ENCODE measurements at places on chromosomes 3 and 15.

GRCh38 chr15:97446138-97446537 is 514.4 kb upstream of the ARRDC4 start:
- DNase-seq = no peak

DNA sequence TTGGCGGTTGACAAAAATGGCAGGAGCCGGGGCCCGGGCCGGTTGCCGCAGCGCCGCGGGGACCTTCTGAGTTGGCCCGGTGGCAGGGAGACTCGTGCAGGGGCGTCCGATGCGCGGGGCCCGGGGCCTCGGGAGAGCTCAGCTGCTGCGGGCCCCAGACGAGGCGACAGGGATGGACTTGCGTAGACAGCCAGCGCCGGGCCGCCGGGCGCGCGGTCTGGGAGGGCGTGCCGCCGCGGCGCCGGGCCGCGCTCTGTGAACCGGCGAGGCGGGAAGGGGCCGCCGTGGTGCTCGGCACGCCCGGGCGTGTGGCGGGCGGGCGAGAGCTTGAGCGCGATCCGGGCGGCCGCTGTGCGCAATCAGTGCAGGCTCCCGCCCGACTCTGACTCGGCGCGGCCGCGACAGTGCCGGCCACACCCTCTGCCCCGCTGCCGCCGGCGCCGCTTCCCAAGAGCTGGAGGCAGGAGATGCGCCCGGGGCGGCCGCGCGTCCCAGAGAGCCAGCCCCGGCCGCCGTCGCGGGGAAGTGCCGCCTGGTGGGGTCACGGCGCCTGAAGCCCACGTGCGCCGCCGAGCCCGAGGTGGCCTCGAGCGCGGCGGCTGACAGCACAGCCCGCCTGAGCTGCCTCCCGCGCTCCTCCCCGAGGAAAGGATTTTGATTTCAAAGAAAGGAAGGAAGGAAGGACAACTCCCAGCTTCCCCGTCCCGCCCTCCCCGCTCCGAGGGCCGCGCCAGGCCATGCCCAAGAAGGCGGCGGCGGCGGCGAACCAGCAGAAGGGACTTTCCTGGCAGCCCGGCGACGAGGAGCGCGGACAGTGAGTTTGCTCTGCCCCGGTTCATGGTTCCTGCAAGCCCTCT is 657 bp downstream of the TLNRD1 start:
- DNase-seq = peak; percentile 35

GRCh38 chr15:54083991-54084390 is 105.8 kb downstream of the UNC13C start:
- no peak for DNase-seq

- DNase-seq = no peak
Measured at GRCh38 chr15:63288342-63288741, 10.9 kb downstream of the APH1B start.

- no peak for DNase-seq
Measured at GRCh38 chr3:116301422-116301821, 143.9 kb downstream of the LSAMP start.

DNA sequence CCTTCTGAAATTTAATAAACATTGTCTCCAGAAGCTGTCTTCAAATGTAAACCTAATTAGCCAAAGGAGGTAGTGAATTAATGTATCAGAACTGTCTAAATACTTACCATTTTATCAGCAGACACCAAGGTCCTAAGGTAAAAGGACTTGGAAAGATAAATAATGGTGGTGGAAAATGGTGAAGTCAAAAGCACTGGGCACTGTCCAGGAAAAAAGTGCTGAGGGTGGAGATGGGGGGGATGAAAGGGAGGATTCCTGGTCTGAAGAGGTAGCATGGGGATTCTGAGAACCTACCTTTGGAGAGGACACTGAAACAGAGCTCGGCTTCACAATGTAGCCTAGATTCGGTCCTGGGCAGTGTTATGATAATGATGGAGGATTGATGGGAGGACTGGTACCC is 149.0 kb upstream of the DPH6 start:
- no peak for DNase-seq

DNA sequence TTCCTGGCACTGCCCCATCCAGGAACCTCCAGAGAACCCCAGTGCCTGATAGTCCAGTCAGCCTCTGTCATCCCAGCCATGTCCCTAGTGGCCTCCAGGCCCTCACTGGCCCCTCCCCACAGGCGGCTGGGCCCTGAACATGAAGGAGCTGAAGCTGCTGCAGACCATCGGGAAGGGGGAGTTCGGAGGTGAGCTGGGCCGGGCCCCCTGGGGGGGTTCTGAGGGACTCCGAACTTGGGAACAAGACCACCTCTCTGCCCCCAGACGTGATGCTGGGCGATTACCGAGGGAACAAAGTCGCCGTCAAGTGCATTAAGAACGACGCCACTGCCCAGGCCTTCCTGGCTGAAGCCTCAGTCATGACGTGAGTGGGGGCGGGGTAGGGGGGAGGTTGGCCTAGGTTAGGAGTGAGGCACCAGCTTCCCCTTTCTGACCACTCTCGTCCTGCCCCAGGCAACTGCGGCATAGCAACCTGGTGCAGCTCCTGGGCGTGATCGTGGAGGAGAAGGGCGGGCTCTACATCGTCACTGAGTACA is 12.0 kb upstream of the LMAN1L start:
- no peak for DNase-seq

DNA sequence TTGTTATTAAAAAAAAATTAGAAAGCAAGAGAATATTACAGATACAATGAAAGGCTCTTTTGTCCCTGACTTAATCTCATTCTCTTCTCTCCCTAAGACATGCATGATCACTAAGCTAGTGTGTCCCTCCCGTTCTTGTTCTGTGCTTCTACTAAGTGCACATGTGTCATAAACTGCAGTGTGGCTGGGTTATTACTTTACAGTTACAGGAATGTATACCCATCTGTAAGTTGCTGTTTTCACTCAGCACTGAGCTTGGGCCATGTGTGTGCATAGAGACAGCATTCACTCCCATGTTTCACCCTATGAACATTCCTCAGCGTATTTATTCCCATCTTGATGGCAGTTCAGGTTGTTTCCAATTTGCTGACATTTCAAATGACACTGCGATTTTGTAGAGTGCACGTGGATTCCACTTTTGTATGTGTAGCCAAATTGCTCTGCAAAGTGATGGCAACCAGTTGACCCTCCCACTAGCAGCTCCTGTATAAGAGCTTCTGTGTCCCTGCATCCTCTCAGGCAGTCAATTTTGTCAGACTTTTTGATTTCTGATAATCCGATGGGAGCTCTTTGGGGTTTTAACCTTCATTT is 145.8 kb upstream of the UBE2E1 start:
- no peak for DNase-seq

DNA sequence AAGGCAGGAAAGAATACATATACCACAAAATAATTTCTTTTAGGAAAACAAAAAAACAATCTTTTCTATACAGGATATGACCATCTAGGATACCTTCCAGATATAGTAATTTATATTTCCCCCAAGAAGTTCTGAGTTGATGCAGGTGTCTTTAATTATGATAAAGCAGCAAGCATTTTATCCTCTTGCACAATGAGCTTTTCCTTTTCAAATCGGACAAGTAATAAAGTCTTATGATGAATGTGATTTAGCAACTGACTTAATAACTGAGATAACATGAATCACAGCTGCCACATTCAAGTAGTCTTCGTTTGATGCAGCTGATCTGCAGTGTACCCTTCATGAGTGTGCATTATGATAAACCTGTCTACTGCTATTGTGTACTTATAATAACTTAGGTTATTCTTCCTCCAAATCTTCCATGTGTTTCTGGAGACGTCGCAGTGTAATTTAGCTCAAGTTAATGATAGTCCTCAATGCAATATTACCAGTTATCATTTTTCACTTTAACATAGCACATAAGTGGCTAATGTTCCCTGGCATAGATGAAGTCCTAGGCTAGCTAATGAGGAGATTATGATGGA is 260.3 kb upstream of the MRPL3 start:
- no peak for DNase-seq

GRCh38 chr3:143601723-143602484 is 246.4 kb downstream of the SLC9A9 start:
- no peak for DNase-seq

GRCh38 chr3:56251343-56251945 is 216.8 kb downstream of the ERC2 start:
- no peak for DNase-seq

- no peak for DNase-seq
Measured at GRCh38 chr15:29736012-29736743, 86.1 kb downstream of the TJP1 start.

DNA sequence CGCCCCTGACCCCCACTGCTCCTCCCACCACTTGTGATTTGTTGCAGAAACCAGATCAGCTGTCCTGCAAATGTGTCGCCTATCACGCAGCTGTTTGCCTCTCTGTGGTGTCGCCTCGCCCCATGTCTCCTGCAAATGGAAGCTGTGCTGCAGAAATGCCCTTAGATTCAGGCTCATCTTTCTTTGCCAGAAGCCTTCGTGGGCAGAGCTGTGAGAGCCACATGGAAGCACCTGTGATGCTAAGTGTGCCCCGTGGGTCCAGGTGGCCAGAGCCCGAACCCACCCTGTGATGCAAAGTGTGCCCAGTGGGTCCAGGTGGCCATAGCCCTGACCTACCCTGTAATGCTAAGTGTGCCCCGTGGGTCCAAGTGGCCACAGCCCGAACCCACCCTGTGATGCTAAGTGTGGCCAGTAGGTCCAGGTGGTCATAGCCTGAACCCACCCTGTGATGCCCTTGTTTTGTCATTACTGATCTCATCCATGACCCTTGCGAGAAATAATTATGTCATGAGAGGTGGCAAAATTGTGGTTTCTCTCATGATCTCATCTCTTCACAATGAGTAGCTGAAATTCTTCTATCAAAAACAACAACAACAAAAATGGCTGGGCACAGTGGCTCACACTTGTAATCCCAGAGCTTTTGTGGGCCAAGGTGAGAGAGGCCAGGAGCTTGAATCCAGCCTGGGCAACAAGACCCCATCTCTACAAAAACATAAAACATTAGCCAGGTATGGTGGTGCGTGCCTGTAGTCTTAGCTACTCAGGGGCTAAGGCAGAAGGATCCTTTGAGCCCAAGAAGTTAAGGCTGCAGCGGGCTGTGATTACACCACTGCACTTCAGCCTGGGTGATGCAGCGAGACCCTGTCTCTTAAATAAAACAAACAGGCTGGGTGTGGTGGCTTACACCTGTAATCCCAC is 187.4 kb downstream of the GOLGA6L6 start:
- DNase-seq = no peak

GRCh38 chr3:52570076-52570475 is 33.7 kb downstream of the UQCC5 start:
- no peak for DNase-seq

DNA sequence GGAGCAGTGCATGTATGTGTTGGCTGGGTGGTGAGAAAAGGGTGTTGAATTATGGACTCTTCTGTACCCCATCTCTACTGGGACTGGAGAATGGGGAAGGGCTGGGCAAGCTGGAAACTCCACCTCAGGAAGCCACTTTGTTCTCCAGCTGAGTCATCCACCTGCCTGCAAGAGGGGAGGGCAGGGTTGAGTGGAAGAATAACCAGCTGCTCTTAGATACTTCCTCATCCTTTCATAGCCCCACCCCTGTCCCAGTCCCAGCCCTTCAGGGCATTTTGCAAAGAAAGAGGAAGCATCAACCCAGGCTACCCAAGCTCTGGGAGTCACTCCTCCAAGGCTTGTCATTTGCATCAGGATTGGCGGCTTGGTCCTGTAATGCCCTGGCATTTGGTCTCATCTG is 33.1 kb downstream of the RAB11A start:
- no peak for DNase-seq

DNA sequence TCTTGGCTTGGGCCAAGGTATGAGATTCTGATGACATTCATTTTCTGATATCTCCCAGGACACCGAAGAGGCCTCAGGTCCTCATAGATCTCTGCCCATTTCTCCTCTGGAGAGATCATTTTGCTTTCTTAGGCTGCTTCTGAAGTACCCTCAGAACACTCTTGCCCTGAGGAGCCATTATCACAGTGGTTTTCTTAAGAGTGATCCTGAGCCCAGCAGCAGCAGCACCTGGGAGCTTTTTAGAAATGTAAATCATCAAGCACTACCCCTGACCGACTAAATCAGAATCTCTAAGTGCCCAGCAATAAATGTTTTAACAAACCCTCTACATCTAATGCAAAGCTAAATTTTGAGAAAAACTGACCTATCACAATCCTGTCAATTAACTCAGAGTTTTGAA is 40.6 kb upstream of the SLC9A9 start:
- no peak for DNase-seq

GRCh38 chr15:92525758-92526245 is 129.8 kb downstream of the FAM174B start:
- no peak for DNase-seq

GRCh38 chr15:92653836-92654539 is 1.6 kb downstream of the FAM174B start:
- no peak for DNase-seq

DNA sequence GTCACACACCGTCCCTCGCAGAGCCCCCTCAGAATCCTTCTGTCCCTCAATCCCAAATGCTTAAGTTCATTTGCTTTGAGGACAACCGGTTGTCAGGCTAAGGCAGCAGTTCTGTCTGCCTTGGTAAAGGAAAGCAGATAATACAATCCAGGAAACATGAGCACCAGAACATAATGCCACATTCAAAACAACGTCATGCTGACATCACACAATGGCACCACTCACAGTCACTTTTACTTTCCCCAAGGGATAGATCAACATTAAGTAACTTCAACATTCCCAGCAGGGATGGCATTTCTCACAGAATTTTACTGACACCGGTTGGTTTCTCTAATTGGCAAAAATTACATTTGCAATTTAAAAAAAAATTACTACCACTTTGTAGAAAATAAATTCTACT is 74.6 kb upstream of the PSMD6 start:
- no peak for DNase-seq

DNA sequence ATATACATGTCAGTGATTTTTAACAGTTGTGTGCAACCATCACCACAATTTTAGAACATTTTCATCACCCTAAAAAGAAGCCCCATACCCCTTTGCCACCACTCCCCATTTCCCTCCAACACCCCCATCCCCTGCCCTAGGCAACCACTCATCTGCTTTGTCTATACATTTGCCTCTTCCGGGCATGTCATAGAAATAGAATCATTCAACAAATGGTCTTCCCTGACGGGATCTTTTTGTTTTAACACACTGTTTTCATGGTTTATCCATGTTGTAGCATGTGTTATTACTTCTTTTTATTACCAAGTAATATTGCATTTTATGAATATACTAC is 4.0 kb downstream of the VILL start:
- no peak for DNase-seq

DNA sequence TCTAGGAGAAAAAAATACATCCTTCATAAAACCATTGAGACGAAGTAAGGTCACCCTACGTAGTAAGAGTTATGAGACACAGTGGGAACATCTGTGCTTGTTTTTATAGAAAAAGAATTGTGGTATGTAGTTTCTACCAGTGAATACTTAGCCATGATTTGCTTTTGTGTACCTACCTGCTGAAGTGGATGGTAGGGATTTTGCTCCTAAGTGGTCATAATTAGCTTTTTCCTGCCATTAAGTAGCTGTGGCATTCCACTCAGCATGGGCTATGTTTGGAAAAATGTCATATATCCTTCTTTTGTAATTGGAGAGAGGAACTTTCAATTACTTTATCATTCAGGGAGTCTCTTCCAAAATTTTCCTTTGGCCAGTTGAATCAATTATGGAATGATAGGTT is 63.7 kb downstream of the CHD2 start:
- no peak for DNase-seq

- no peak for DNase-seq
Measured at GRCh38 chr3:126314790-126315658, 42.2 kb downstream of the KLF15 start.

GRCh38 chr15:53448232-53449015 is 311.0 kb downstream of the WDR72 start:
- DNase-seq = no peak

GRCh38 chr3:42660898-42661297 is 7.4 kb downstream of the ZBTB47 start:
- no peak for DNase-seq

- no peak for DNase-seq
Measured at GRCh38 chr3:7764115-7764514, 737.5 kb upstream of the LMCD1 start.

All from activated T-helper 1 cell treated with Interleukin-2 at 50 U/mL for 16 hours (primary cell).